AG09319 (cell line): ENCODE measurements at places on chromosomes 3 and 15.

- DNase-seq, result no peak
These were observed 21.9 kb downstream of the POLR2M start for GRCh38 chr15:57728436-57728835.

- DNase-seq, result no peak
These were observed 39.0 kb upstream of the NEDD4 start for GRCh38 chr15:56032373-56032772.

DNA sequence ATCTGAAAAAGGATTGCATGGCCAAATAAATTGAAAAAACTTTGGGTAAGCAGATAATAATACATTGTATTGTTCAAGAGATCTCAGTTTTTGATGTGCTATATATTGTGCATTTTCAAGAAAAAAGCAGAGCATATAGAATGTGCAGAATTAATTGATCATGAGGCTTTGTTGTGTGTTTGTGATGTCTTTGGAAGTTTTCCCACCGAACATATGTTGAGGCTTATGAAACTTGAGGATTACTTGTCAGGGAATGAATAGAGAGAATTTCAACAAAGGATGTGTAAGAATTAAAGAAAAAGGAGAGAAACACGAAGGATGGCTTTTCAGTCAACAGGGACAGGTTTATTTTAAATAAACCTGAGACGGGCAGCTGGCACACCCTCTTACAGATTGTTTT lies 232.5 kb upstream of the POU1F1 start:
- no peak for DNase-seq

GRCh38 chr3:5191555-5192304 lies 4.2 kb downstream of the EDEM1 start:
- no peak for DNase-seq

- no peak for DNase-seq
These were observed 116.1 kb upstream of the P2RY1 start for GRCh38 chr3:152718810-152719209.

- no peak for DNase-seq
These were observed 251.4 kb downstream of the MAGI1 start for GRCh38 chr3:65787340-65787739.

DNA sequence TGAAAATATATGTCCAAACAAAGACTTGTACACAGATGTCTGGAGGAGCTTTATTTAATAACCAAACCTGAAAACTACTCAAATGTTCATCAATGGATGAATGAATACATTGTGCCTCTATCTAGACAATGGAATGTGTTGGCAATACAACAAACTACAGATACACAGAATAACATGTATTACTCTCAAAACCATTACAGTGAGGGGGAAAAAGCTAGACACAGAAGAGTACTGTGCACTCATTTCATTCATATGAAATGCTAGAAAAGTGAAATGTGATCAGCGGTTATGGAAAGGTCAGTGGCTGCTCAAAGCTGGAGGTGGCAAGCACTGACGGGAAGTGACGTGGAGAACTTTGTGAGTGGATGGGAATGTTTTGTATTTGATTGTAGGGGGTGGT lies 13.2 kb downstream of the STOML1 start:
- no peak for DNase-seq

- no peak for DNase-seq
These were observed 26.8 kb upstream of the ZBTB38 start for GRCh38 chr3:141341536-141341935.

DNA sequence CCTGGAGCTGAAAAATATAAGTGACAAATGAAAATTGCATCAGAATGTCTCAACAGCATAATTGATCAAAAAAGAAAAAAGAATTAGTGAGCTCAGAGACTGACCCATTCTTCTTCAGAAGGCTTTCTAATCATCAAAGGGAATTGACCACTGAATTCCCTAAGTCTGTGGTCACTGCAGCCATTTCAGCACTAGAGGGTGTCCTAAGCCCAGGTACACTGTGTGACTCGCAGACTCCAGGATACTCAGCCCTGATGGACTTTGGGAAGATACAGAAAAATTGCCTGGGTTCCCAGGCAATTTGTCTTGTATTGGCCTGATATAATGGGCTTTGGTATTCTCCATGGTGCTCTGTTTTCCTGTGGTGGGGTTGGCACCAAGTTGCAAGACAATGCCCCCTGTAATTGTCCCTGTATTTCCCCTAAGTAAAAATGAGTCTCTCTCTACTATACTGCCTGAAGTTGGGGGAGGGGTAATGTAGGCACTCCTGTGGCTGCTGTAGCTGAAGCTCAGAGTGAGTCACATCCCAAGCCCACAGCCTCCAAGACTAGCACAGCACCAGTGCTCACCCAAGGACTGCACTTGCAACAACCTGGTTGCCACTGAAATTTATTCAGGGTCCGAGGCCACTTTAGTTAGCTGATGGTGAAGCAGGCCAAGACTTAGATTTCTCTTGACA lies 256.0 kb upstream of the STAC start:
- DNase-seq, result peak; percentile 36

GRCh38 chr3:22239011-22239410 lies 488.0 kb upstream of the ZNF385D start:
- DNase-seq, result no peak

- DNase-seq, result no peak
These were observed 347.0 kb upstream of the LMCD1 start for GRCh38 chr3:8154617-8155016.

DNA sequence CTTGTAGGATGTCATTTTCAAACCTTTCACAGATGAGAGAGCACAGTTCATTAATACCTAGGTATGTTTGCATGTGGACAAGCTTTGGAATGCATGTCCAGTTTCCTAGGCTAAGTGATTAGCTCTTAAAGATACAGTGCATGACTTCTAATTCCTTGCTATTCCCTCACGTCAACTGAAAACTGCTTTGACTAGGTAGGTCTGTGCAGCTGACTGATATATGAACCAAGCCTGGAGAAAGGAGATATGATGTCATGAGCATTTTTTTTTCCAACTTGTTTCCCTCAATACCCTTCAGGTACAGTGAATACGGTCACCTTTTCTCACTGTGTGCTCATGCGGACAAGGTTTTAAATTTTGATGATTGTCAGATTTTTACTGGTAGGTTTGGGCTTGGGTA lies 41.6 kb upstream of the TASOR start:
- no peak for DNase-seq

DNA sequence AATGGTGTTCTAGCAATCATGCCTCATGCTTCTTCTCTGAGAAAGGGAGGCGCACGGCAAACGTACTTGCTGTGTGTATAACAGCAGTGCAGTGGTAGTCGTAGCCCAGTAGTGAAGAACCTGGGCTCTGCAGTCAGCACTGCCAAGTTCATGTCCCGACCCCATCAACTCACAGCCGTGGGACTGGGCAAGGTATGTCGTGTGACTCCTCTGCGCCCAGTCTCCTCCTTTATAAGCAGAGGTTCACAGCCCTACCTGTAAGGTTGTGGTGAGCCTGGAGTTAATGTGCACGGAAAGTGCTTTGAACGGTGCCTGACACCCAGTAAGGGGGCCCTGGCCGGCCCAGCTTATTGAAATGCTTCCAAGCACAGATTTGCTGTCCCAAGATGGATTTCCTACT lies 26.6 kb downstream of the EHD4 start:
- DNase-seq, result no peak

DNA sequence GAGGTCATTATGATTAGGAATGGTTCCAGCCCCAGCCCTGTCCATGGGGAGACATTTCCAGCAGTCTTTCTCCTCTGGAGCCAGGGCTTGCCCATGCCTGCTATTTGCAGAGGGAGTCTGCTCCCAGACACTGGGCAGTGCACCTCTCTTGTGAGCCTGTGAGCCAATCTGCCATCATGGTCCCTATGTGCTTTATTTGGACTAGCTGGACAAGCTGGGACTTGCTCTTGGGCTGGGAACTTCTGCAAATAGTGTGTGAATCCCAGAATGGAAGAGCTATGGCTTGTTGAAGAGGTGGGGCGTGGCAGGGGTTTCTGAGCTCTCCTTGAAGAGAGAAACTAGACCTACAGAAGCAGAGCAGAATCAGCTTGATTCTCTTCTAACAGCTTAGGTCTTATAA lies 53.7 kb upstream of the KY start:
- no peak for DNase-seq

DNA sequence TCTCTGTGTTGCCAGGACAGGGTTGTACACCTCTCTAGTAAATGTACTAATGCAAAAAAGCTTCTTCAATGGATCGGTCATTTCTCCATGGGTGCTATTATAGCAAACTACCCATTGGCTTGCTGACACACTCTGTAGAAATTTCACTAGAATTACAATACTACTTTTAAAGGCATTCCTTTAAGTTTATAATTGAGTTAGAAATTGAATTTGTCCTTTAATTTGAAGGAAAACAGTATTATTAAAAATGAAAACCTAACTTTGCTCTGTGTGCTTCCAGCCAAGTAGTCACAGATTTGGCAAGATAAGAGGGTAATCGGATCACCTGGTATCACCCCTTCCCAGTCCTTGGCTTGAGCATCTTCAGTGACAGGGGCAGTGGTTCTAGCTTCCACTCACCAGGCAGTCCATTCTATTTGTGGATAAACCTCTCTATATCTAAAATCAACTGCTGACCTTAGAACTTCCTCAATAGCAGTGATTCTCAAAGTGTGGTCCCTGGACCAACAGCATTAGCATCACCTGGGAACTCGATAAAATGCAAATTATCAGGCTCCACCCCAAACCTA lies 93.2 kb downstream of the GHSR start:
- DNase-seq, result no peak

GRCh38 chr3:4517093-4517492 lies 23.9 kb downstream of the ITPR1 start:
- DNase-seq, result no peak

DNA sequence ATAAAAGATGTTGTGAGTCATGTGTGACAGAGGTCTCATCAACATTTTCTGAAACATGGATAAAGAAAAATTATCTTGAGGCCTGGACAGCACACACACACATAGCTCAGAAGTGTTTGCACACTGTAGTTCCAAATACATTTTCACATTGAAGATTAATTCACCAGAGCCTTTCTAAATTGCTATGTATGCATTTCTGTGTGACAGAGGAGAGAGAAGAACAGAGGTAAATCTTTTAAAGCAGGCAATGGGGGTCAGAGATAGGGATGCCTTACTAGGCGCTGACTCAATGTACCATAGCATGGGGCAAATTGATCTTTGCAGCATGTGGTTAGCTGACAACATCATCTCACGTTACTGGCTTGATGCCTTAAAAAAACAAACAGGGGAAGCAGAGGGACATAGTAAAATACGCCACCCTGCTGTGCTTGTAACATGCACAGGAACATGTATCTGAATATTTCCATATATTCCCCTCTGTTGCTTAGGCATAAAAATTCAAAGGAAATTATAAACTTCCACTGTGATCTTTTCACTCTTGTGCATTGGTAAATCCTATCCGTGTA lies 7.7 kb downstream of the POU1F1 start:
- DNase-seq, result no peak

DNA sequence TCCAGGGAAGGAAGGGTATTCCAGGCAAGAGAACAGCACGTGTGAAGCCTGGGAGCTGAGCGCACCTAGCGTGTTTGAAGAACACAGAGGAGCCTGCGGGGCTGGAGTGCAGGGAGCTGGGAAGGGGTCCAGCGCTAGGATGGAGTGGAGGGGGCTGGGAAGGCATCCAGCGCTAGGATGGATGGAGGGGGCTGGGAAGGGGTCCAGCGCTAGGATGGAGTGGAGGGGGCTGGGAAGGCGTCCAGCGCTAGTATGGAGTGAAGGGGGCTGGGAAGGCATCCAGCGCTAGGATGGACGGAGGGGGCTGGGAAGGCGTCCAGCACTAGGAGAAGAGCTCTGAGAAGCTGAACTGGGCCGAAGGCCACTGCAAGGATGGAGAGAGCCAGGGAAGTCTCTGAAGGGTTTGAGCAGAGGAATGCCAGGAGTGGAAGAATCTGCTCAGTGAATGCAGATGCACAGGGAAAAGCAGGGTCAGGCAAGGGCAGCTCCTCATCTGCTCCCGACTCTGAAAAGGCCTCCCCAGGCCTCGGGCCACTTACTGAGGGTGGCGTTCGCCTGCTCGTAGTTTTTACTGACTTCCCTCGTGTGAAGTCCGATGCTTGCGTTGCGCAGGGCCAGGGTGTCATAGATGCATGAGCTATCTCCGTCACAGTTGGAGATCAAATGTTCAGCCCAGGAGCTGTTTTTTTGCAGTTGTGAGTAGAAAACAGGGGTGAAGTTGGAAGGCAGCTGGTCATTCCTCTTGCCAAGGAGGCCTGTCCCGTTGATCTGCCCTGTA lies 39.8 kb downstream of the MUC20 start:
- DNase-seq, result no peak

GRCh38 chr3:48592519-48593087 lies 2.5 kb downstream of the COL7A1 start:
- DNase-seq, result no peak

GRCh38 chr3:13092621-13093617 lies 19.7 kb upstream of the IQSEC1 start:
- DNase-seq, result no peak

DNA sequence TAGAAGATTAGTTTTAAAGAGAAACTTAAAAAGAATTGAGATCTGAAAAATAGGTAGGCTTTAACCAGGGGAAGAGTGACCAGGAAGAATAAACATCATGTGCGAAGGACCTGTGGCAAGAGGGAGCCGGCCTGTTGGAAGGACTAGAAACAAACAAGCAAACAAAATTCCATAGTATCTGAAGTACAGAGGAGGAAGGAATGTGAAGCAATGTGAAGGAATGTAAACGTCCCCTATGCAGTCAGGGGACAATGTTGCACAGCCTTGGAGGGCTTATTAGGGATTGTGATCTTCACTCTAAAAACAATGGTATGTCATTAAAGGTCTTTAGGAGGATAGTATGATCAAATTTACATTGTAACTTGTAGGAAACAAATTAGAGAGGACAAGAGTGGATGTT lies 84.4 kb upstream of the PLCL2 start:
- DNase-seq, result no peak

GRCh38 chr3:154324919-154325318 lies 632 bp upstream of the DHX36 start:
- DNase-seq, result no peak

- DNase-seq, result no peak
These were observed 198.9 kb upstream of the CBLB start for GRCh38 chr3:106067711-106068110.

DNA sequence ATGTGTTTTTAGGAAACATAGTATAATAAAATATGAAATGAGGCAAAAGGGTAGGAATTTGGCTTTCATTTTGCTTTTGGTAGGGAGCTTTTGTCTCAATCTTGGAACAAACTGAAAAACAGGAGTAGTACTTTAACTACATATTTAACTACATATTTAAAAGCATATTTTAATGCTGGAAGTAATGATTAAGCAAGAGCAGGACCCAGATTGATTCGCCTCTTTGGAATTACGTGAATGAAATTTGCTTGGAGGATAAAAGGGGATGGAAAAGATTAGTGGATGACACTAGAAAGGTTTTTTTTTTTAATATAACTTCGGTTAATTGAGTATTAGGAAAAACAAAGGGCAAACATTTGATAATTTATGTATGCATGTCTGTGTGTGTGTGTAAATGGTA lies 11.2 kb upstream of the TMEM212 start:
- no peak for DNase-seq

GRCh38 chr3:127445581-127446343 lies 144.8 kb downstream of the TPRA1 start:
- DNase-seq, result no peak

DNA sequence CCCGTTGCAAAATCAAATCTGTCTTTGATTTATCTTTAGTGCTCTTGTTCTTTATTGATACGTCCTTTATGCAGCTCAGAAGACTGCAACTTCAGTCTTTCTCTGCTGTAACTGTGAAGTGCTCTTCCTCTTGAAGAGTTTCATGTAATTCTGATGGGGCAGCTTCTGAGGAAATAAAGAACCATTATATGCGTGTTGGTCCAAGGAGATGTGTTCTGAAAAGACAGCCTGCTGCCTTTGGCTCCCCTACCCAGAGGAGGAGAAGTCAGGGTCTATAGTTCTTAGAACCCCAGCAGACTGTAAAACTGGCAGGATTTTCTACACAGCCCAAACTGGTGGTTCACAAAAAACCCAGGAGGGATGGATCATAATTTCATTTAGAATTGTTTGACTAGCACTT lies 22.4 kb upstream of the ABHD10 start:
- no peak for DNase-seq
